ENCODE measurements at places on chromosomes 5 and 9.

DNA sequence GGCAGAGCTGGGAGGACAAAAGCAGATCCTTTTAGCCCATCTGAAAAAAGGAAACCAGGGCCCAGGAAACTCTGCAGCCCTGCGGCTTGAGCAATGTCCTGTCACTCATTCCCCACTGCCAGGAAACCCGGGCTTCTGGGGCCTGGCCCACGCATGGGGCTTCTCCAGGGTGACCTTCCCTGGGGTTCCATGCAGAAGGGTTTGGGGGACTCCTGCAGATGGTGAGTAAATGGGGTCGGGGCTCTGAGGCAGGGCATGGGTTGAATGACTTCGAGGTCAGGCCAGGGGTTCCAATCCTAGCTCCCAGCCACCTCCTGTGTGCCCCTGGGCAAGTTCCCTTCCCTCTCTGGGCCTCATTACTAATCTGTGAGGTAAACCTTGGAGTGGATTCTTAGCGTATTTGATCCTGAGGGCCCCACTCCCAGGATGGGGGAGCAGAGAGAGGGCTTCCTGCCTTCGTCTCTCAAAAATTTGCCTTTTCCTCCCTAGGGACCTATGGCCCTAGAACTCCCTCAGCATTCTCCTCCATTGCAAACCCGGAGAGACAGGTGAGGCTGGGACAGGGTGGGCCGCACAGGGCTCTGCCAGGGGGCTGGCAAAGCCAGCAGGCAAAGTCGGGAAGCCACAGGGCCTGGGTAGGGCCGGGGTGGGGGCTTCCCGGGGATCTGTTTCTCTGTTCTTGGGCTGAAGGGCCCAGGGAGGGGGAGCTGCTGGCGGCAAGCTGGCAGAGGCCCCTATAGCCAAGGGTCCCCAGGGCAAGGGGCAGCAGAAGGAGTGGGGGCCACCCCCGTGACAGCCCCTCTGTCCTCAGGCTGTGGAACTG lies 25.8 kb downstream of the ADGRD2 start:
- peak; percentile 65 for DNase-seq

GRCh38 chr5:141506381-141507155 lies 17.7 kb downstream of the PCDHGC5 start:
- DNase-seq, result no peak

DNA sequence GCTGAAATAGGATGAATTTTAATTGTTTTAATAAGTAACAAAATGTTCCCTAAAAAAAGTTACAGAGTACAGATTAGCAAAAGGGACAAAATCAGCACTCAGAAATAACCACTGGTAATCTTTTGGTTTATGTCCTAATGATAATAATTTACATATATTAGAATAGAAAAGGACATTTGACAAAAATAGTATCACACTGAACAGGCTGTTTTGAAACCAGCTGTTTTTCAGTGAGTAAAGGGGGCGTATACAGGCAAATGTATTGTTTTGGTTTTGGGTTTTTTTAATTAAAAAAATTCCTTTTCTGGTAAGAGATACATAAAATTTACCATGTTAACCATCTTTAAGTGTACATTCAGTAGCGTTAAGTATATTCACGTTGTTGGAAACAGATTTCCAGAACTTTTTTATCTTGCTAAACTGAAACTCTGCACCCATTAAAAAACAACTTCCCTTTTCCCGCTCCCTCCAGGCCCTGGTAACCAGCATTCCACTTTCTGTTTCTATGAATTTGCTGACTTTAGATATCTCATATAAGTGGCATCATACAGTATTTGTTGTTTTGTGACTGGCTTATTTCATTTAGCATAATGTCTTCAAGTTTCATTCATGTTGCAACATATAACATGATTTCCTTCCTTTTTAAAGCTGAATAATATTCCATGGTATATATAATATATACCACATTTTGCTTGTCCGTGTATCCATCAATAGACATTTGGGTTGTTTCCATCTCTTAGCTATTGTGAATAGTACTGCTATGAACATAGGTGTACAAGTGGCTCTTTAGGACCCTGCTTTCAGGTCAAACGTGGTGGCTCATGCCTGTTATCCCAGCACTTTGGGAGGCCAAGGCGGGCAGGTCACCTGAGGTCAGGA lies 20.6 kb upstream of the LARP1 start:
- DNase-seq, result no peak

DNA sequence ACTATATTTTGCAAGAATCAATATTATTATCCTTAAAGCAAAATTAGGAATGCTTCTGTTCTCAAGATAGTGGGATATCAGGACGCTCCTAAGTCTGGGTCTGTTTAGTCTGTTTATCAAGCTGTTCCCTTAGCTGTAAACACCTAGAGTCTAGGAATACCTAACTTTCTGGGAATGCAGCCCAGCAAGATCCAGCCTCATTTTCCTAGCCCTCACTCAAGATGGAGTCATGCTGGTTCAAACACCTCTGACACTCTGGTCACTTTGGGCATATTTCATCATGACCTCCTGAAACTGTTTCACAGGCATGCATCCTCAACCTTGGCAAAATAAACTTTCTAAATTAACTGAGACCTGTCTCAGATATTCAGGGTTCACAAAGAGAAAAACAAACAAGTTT lies 14.4 kb upstream of the MRPS30 start:
- no peak for DNase-seq

- DNase-seq, result no peak
Observed at GRCh38 chr5:147732291-147732883, 50.1 kb downstream of the JAKMIP2 start.

DNA sequence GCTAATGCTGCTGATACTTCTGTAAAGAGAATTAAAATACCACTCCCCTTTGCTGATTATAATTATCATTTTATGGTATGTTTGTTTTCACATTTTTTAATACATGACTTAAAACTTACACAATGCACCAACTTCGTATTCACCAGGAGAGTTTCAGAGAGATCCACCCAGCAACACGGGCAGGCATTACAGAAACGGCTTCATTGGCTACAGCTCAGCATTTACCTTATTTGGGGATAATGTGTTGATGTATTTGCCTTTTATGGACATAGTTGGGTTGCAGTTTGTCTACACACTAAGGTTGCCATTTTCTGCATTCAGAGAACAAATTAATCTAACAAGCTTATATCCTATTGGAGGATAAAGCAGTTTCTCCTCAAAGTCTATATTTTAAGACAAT lies 423.6 kb downstream of the PRDM9 start:
- DNase-seq, result no peak

DNA sequence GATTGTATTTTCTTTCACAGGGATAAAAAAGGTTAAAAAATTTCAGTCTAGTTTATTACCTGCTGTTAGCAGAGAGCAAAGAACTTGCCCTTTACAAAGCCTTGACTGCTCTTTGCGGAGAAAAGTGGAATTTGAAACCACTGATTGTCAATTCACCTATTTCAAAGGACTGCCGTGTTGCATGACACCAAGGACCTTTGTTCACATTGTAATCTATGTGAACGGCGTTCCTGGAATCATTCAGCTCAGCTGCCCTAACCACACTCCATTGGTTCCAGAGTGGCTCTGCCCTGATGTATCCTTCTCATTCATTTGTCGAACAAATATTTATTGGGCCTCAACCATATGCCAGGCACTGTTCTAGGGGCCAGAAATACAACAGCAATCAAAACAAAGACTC lies 377.5 kb upstream of the RFX3 start:
- no peak for DNase-seq

DNA sequence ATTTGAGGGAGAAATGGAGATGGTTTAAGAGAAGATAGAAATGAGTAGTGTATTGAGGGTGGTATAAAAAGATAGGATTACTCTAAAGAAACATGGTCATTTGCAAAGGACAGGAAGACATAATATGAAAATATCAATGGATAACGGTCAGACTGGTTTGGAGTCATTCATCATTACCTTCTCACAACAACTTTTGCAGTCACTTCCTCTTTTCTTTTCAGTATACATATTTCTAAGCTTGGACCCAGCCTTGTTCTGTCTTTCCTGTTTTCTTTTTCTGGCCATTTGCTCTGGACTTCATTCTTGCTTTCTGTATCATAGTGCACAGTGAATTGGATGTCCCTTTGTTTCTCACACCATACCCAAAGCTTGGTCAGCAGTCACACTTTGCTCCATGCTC lies 966.5 kb upstream of the TYRP1 start:
- no peak for DNase-seq

GRCh38 chr5:61658592-61659008 lies 326.5 kb downstream of the ZSWIM6 start:
- peak; percentile 26 for DNase-seq

DNA sequence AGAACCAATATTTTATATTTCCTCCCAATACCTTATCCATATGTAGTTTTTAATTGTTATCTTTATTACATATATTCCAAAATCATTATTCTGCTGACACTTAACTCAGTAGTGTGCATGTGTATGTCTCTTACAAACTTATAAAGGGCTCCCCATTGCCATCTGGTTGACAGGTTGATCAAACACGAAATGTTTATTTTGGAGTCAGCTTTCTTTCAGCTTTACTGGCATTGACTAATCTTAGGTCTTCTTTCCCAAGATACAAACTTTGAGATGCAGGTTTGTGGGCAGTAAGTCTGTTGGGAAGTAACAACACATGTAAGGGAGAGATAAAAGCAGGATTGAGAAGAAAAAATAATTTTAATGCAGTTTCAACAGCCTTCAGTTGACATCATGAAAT lies 716.0 kb upstream of the CHD1 start:
- DNase-seq, result no peak

DNA sequence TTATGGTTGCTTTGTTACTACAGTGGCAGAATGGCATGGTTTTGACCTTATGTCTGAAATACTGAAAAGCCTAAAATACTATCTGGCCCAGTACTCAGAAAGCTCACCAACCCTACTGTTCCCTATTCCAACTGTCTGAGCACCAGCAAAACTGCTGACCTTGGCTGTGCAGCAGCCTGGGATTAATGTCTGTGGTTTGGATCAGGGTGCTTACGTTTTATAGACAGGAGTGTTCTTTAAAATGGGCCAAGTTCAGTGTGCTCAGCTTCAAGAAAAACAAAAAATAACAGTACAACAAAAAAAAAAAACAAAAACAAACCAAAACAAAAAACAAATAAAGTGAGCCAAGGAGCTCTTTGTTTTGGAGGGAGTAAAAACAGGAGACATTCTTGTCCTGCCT lies 36.4 kb downstream of the SLC28A3 start:
- DNase-seq, result no peak

Measured in Kasumi-1 (cell line).